ENCODE measurements at places on chromosomes 6 and 20.
A peak's percentile ranks its signal among the peaks of the same experiment; 100 is the strongest.

- no peak for DNase-seq
Observed at GRCh38 chr20:62678553-62678952, 30.1 kb upstream of the NTSR1 start.

DNA sequence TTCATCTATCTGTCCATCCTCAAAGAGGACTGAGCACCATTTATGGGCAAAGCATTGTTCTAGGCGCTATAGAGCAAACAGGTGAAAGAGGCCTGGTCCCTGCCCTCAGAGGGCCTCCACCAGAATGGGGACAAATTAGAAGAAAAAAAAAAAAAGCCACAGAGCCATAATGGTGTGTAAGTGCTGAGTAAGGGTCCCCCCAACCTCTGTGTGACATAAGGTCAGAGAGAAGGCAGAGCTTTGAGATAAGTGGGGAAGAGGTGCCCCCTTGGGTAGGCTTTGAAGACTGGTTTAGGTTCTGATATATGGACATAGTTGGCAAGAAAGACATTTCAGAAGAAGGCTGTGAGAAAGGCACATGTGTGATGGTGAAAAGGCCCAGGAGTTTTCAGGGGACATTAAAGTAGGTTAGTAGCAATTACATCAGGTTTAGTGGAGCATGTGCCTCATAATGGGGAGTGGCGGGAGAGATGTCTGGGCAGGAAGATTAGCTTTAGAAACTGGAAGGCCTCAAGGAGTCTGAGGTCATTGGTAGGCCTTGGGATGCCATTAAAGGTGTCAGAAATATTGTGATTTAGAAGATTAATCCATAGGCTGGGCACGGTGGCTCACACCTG, 15.3 kb upstream of the ZBTB9 start:
- DNase-seq: no peak

- DNase-seq: no peak
Observed at GRCh38 chr6:154445417-154445816, 65.1 kb downstream of the CNKSR3 start.

- DNase-seq: no peak
Observed at GRCh38 chr20:8427419-8428040, 295.5 kb downstream of the PLCB1 start.

DNA sequence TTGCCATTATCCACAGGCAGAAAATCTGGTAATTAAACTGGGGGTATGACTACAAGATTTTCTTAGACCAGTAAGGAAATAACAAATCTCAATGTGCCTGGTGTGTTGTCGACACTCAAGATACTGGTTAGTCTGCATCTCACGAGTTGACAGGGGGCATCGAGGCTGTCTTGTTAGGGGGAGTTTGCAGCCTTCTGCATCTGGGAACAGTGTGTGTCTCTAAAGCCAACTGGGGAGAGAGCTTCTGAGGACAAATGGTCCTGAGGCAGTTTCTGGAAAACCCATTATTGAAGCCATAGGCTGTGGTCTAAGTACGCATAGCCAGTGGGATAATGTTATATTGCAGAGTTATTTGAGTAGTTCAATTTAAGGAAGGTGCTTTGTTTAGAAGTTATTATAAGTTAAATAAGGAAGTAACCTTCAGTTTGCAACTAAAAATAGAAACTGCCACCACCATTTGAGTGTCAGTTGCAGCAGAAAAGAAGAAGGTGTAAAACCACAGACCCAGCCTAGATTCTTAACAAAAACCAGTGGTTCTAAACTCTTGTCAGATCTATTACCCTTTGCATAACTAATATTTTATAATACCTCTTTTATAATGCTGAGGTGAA, 15.4 kb upstream of the MAPK13 start:
- no peak for DNase-seq

- DNase-seq: no peak
Observed at GRCh38 chr20:12717061-12717460, 291.7 kb upstream of the SPTLC3 start.

GRCh38 chr20:10502098-10502526, 67.0 kb downstream of the SLX4IP start:
- peak; percentile 4 for DNase-seq

GRCh38 chr6:36638579-36638978, 39.9 kb upstream of the CDKN1A start:
- DNase-seq: no peak

- no peak for DNase-seq
Observed at GRCh38 chr20:38838326-38838725, 32.8 kb downstream of the PPP1R16B start.

DNA sequence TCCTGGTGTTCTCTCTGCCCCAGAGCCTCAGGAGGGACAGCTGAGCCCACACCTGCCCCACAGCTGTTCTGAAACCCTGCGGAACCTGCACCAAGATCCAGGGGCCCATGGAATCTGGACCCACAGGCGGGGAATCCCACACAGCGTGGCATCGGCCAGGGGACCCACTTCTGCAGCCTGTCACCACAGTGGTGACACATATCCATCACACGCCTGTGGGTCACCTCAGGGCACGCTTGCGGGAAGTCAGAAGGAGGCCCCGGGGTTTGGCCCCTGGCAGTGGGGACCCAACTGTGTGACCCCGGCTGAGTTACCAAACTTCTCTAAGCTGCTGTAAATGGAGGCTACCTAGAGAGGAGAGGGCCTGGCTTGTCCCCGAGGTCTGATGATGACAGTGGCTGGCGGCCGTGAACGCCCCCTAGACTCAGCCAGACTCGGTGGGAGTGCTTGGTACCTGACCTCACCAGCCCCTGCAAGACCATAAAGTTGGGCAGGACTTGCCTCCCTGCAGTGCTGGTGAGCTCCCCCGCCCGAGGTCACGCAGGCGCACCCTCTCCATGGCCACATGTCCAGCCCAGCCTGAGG, 2.3 kb upstream of the HRH3 start:
- no peak for DNase-seq

GRCh38 chr20:33784225-33784624, 26.9 kb upstream of the CHMP4B start:
- DNase-seq: no peak

DNA sequence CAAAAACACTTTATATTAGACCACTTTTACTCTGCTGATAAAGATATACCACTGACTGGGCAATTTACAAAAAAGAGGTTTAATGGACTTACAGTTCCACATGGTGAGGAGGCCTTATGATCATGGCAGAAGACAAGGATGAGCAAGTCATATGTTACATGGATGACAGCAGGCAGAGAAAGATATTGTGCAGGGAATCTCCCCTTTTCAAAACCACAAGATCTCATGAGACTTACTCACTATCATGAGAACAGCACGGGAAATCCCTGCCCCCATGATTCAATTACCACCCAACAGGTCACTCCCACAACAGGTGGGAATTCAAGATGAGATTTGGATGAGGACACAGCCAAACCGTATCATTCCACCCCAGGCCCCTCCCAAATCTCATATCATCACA, 1383.8 kb upstream of the MAP3K7 start:
- no peak for DNase-seq

GRCh38 chr6:12772416-12772815, 55.8 kb downstream of the PHACTR1 start:
- DNase-seq: no peak

DNA sequence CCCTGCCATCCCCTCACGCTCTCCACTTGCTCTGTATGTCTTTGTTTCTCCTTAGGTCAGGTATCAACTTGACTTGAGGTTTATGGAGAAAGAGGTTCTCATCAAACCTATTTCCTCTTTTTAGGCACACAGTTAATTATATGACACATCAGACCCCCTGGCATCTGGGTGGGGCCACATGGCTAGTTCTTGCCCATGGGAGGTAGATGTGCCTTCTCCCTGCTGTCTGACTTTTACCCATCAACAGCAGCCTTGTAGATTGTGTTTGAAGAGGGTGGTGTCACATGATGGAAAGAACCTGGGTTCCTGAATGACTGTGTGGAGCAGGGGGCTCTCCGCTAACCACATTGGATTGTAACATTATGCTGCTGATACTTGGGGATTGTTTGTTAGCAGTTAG, 7.2 kb upstream of the UQCC2 start:
- no peak for DNase-seq

DNA sequence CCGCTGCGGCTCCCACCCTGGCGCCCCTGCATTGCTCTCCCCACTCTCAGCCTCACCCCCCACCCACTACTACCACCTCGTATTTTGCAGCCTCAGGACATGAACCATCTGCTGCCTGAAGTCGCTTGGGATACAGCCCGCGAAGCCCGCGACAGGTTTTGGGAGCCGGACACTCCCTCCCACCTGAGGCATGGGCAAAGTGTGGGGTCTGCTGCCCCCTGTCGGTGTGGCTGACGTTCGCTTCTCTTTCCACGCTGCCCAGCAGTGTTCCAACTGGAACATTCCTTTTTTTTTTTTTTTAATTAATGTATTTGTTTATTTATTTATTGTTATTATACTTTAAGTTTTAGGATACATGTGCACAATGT, 15.3 kb upstream of the LPA start:
- no peak for DNase-seq

GRCh38 chr6:155142168-155143028, 121.4 kb upstream of the CLDN20 start:
- DNase-seq: no peak

DNA sequence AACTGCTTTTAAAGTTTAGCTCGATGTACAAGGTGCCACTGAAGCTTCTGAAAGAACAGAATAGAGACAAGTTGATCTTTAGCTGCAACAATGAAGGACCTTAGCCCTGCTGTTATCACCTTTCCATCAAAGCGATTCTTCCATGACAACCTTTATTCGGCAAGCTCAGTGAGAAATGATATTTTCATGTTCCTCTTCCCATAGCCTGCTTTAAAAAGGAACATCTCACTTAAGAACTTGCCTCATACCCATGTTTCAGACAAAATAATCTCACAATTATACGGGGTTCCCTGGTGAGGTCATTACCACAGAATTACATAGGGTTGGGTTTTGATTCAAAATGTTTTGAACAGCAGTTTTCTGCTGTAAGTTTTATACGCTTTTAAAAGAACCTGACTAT, 264.2 kb downstream of the THBS2 start:
- DNase-seq: no peak

DNA sequence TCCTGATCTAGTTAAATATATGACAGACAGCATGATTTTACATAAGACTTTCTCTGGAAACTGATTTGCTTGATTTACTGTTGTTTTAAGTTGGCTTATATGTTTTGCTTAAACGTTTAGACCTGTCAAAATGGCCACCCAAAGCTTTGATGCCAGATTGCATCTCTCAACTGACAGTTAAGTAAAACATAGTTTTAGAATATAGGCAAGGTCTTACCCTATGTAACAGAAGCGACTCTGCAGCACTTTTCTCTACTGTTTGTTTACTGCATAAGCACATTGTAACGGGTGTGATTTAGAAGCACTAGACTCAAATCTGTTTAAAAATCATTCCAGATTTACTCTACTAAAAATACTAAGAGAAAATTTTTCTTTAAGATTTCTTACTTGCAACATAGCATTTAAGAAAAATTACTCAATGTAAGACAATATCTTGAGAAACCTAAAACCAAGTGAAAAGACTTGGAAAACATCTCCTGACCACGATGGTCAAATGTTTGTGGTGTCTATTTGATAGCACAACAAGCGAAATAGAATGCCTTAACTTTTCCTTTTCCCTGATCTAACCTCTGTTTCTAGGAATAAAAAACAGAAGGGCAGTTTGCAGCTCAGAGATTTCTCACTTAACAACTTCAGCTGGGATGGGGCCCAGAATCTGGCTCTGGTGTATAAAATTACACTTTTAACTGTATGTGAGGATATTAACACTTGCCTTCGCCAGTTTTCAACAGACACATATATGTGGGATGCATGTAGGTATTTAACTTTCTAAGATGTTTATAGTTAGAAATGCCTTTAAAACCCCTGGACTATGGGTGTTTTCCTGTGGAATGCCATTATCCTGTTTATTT, 47.4 kb downstream of the AIG1 start:
- DNase-seq: no peak

DNA sequence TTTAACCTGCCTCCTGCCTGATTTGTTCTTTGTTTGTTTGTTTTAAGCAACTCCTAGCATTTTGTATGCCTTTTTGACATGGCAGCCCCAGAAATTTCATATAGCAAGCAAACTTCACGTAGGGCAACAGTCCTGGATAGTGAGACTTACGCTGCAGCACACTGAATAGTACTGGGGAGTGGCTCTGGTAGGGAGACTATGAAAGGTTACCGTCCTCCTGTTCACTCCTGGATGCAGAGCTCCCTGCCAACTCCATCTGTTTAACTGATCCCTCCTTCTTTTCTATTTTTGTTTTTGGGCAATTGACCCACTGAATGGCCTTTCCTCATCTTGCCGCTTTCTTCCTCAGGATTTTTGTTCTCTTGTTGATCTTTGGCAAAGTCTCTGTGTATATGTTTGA, 44.5 kb upstream of the BMP6 start:
- no peak for DNase-seq

All from activated CD4-positive, alpha-beta T cell treated with anti-CD3 and anti-CD28 coated beads for 4 hours (primary cell).